ENCODE measurements at places on chromosomes 12 and 14.
A peak's percentile ranks its signal among the peaks of the same experiment; 100 is the strongest.

GRCh38 chr12:77087427-77087826 is 22.1 kb upstream of the E2F7 start:
- DNase-seq = no peak

DNA sequence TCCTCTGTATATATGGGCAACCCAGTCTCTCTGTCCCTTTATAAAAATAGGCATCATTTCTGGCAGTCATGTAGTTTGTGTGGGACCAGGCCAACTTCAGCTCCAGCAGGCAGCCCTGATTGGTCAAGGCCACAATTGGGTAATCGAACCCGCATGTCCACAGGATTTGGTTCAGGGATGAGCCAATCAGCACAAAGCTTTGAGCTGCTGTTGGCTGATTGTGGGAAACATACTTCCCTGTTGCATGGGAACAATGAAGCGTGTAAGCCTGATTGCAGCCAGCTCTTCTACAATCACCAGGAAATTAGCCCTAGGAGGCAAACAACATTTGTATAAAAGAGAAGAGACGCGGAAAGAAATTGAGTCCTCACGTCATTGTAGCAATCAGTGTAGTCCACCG is 328.6 kb downstream of the PCNX1 start:
- DNase-seq = no peak

DNA sequence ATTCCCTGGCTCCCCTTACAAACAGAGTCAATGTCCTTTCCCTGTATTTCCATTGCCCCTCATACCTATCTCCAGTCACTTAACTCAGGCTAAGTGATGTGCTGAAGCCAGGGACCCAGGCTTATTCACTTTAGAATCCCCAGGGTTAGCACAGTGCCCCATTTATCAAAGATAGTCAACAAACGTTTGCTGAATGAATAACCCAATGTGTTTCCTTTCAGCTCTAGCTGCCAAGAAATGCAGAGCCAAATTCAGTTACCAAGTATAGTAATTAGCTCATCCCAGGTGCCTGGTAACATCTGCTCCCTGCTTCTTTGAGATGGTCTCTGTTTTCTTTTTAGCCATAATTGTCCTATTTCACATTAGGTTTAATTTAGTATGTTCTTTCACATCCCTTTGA is 189.5 kb downstream of the PHLDA1 start:
- DNase-seq = no peak

DNA sequence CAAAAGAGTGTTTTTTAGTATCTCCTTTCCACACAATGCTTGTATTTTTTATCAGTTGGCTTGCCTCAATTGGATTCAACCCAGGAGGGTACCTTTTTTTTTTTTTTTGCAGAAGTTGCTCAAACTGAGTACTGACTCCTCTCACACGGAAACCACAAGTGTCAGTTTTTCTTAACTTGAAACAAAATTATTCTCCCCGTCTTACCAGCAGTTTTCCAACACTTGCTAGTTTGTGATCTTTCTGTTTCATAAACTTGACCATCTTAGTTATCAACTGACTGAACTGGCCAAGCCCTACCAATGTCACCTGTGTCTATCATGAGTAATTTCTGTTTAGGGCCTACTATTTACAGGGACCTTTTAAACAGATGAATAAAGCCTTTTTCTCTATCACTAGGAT is 34.1 kb upstream of the ITPR2 start:
- DNase-seq = no peak

- no peak for DNase-seq
Measured at GRCh38 chr14:104686624-104687517, 2.5 kb upstream of the INF2 start.

DNA sequence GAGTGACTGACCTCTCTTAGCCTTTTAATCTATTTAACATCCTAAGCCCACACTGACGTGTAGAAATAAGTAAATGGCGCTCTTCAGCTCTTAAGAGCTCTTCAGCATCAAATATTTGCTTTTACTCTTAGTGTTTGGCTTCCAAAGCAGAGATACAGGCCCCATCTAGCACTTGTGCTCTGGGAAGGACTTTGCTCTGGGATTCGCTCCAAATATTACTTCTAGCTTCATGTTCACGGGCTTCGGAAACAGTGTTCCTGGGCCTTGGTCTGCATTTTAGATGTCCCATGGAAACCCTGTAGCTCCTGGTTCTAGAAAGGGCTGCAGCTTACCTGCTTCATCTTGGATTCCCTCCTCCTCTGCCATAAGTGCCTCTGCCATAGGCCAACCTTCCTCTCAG is 2.7 kb upstream of the NKX2-8 start:
- no peak for DNase-seq

DNA sequence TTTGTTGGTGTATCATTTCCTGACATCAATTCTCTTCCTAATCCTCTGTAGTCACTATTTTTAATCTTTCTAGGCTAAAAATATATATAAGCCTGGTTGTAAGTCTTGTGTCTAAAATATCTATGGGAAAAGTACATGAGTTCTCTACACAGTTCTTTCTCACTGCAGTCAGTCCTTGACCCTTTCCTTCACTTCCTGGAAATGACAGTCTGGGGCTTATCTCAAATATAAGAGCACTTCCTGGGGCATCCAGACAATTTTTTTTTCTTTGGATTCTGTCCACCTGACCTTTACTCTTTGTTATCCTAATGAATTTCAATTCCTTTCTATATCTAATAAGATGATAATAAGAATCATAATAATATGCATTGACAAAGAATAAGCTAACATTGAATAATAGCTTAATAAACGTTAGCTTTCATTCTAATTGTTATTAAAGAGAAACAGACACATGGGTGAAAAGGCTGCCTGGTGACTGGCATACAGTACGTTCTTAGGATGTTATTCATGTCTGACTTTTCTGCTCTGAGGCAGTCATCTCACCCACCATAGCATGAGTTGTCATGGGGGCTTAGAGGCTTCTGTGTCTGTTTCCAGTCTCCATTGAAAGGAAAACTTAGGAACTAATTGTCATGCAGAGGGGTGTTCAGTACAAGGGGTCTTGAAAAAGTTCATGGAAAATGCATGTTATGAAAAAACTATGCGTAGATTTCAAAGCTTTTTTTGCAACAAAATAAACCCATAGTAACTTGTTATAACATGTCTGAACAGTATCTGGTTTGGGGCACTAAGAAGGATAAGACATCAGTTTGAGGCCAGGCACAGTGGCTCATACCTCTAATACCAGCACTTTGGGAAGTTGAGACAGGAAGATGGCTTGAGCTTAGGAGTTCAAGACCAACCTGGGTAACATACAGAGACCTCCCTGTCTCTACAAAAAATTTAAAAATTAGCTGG is 66.2 kb upstream of the DNM1L start:
- DNase-seq = no peak

- no peak for DNase-seq
Measured at GRCh38 chr14:61526405-61527312, 168.7 kb upstream of the HIF1A start.

DNA sequence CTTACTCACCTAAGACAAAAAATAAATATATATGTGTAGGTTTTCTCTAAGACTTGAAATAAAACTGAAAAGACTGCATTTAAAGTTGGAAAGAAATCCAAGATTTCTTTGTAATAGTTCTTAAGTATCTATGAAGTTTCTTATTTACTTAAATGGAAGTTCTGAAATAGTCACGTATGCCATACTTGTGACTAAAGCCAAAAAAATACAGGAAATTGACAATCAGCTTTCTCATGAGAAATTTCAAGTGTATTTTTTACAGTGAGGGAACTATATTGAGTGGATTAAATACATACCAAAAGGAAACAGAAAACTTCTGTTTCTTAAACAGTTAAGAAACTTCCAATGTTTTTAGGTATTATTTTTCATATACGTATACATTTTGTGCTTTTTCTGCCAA is 188.1 kb downstream of the DPY19L2 start:
- no peak for DNase-seq

DNA sequence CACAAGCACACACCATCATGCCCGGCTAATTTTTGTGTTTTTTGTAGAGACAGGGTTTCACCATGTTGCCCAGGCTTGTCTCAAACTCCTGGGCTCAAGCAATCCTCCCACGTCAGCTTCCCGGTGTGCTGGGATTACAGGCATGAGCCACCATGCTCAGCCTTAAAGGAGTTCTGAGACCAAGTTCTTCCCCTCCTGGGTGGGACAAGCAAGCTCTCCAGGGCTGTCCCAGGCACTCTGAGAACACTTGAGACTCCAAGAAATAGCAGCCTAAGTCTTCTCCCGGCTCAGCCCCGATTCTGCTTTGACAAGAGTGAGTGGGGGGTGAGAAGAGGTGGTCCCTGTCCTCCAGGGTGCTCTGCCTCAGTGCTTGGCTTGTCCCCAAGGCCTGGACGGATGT is 86.4 kb downstream of the STAB2 start:
- DNase-seq = no peak

GRCh38 chr14:63647696-63648410 is 6.2 kb upstream of the WDR89 start:
- DNase-seq = no peak

- no peak for DNase-seq
Measured at GRCh38 chr12:92049403-92049802, 96.2 kb downstream of the BTG1 start.

- DNase-seq = no peak
Measured at GRCh38 chr14:32728976-32729375, 209.7 kb upstream of the NPAS3 start.

- no peak for DNase-seq
Measured at GRCh38 chr14:100750762-100751699, 24.3 kb downstream of the DLK1 start.

DNA sequence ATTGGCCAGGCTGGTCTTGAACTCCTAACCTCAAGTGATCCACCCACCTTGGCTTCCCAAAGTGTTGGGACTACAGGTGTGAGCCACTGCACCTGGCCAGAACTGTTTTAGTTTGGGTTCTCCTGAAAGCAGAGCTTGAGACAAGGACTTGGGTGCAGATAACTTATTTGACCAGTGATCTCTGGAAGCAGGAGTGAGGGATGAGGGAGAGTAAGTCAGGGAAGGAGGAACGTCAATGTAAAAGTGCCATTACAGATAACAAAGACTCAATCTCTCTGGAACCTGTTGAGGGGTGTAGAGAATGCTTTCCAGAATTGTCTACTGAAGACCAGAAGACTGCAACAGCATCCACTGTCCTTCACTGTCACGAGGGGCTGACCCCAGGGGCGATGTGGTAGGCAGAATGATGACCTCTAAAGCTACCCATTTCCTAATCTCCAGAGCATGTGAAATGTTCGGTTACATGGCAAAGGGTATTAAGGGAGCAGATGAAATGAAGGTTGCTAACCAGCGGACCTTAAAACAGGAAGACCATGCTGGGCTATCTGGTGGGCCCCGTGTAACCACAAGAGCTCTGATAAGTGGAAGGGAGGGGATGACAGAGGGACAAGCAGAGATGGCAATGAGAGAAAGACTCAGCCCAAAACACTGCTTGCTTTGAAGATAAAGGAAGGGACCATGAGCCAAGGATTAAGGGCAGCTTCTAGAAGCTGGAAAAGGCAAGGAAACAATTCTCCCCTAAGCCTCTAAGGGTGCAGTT is 207.8 kb downstream of the RBM19 start:
- DNase-seq = no peak

DNA sequence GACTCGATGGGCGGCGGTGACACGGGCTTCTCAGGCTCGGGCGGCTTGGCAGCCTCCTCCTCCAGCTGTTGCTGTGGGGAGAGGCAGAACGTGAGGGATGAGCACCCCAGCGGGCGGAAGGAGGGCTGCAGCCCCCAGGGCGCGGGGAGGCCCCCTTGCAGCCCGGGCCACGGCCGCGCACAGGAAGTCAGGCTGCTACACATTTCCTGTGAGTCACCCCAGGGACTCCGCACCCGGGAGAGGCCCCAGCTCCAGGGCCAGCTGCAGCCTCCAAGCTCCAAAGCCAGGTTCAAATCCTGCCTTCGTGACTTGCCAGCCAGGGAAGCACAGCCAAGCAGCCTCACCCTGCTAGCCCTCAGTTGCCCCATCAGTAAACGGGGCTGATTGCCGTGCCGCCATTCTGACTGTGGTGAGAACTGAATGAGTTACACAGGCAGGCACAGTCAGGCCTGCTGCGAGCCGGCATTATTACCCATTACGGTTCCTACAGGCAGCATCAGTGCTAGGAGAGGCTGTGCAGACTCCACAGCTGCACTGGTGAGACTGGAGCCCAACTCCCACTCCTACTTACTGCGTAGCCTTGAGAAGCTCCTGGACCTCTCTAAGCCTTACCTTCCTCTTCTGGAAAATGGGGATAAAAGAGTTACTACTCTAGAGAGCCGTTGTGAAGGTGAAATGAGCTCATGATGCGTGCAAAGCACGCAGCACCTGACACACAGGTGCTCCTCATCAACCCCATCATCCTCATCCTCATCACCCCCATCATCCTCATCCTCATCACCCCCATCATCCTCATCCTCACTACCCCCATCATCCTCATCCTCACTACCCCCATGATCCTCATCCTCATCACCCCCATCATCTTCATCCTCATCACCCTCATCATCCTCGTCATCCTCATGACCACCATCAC is 100.9 kb downstream of the NCOR2 start:
- peak; percentile 78 for DNase-seq

DNA sequence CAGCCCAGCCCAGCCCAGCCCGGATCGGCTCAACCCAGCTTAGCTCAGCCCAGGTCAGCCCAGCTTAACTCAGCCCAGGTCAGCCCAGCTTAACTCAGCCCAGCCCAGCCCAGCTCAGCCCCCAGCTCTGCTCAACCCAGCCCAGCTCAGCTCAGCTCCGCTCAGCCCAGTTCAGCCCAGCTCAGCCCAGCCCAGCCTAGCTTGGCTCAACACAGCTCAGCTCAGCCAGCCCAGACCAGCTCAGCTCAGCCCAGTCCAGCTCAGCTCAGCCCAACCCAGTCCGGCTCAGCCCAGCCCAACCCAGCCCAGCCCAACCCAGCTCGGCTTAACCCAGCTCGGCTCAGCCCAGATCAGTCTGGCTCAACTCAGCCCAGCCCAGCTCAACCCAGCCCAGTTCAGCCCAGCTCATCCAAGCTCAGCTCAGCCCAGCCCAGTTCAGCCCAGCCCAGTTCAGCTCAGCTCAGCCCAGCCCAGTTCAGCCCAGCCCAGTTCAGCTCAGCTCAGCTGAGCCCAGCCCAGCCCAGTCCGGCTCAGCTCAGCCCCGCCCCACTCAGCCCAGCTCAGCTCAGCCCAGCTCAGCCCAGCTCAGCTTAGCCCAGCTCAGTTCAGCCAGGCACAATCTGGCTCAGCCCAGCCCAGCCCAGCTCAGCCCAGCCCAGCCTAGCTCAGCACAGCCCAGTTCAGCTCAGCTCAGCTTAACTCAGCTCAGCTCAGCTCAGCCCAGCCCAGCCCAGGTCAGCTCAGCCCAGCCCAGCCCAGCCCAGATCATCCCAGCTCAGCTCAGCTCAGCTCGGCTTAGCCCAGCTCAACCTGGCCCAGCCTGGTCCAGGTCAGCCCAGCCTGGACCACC is 331.7 kb downstream of the TMEM121 start:
- DNase-seq = no peak

DNA sequence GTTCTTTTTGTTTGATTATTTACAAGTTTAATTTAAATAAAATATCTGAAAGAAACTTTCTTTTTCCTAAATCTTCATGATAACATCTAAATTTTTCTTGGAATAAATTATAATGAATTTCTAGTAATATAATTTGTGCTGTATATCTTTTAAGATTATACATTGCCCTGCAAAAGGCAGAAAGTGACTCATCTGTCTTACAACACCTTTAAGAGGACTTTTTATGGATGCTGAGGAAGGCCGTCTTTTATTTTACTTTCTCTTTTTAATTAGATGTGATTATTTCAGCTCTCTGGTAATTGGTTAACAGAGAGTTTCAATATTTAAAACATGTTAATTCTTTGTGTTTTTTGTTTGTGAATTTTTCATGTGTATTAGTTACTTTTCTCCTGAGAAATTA is 598.4 kb downstream of the RPL10L start:
- DNase-seq = no peak
